ENCODE measurements at places on chromosomes 11 and 22.

DNA sequence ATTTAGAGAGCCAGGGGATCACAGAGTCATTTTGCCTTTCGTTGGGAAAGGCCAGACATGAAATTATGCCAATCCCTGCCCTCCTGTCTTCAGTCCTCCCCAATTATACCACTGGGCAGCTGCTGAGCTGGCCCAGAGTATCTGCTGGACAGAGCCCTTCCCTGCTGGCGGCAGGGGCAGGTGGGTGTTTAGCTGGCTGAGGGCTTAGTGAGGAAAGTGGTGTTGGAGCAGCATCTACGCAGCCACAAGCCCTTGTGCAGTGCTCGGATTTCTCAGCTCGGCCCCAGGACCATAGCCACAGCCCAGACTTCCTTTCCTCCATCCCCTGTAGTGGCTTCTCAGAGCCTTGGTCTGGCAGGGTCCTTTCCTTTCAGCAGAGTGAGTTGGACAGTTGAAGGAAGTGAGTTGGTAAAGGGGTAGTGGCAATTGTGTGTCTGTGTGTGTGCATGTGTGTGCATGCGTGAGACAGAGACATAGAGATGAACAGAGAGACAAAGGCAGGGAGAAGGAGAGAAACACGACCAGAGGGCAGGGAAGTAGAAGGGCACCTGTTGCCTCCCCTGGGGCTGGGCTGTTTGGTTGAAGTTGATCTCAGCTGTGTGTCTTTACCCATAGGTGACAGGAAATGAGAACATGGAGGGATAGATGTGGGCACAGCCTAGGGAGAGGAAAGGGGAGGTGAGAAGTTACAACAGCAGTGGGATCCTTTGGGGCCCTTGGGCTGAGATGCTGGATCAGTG, 66.2 kb downstream of the GRIK4 start:
- DNase-seq, result no peak

GRCh38 chr11:34064291-34064690, 12.8 kb downstream of the CAPRIN1 start:
- DNase-seq, result no peak

- DNase-seq, result peak; percentile 38
Measured at GRCh38 chr11:102485095-102485722, 32.6 kb upstream of the TMEM123 start.

GRCh38 chr22:49600891-49601431, 226.7 kb downstream of the BRD1 start:
- no peak for DNase-seq

- no peak for DNase-seq
Measured at GRCh38 chr11:117823294-117823945, 1.1 kb downstream of the FXYD2 start.

GRCh38 chr22:45254789-45255278, 14.1 kb upstream of the KIAA0930 start:
- DNase-seq, result no peak

All from fibroblast of mammary gland (primary cell).